ENCODE measurements at places on chromosomes 12 and 14.

DNA sequence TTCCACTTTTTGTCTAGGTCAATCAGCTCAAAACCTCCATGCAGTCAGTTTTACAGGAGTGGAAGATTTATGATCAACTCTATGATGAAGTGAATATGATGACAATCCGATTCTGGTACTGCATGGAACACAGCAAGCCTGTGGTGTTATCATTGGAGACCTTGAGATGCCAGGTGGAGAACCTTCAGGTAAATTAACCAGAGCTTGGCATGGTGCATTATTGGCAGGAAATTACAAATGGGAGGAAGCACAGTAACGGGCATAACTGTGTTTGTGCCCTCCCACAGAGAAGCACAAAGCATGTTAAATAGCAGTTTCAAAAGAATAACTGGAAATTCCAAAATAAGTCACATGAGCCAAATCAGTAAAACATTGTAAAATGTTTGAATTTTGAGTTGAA, 135.6 kb downstream of the ESR2 start:
- DNase-seq, result no peak

DNA sequence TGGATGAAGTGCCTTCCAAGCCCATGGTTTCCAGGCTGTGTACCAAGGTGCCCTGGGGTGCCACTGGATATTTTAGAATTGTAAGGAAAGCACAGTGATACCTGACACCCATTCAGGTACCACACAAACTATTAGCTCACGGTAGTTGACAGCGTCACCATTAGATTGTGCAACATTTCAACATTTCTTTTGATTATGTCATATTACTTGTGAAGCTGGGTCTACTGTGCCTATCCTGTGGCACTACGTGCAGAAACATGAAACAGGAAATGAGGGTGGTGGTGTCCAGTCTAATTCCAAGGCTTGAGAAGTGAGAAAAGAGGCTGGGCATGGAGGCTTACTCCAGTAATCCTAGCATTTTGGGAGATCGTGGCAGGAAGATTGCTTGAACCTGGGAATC, 75.5 kb upstream of the CPM start:
- DNase-seq, result no peak

GRCh38 chr12:29155079-29155478, 6.0 kb downstream of the FAR2 start:
- no peak for DNase-seq

- DNase-seq, result no peak
These were observed 17.7 kb downstream of the DPF3 start for GRCh38 chr14:72876005-72876709.

GRCh38 chr12:10853776-10854175, 4.5 kb upstream of the PRR4 start:
- DNase-seq, result no peak

DNA sequence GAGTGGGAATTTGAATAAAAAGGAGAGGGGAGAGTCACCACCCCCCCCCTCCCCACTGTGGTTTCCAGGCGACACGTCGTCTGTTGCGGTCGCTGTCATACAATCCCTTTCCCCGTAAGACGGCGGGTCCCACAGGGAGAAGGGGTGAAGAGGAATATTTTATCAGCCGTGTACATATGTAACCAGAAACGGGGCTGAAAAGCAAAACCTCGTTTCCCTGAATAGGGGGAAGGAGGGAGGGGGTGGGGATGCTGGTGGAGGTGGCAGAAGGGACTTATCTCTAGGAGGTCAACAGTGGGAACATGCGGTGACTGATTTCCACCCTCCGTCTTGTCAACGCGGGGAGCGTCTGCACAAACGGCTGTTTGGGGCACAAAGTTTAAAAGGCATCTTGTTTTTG, 171.4 kb downstream of the RBM19 start:
- DNase-seq, result no peak

DNA sequence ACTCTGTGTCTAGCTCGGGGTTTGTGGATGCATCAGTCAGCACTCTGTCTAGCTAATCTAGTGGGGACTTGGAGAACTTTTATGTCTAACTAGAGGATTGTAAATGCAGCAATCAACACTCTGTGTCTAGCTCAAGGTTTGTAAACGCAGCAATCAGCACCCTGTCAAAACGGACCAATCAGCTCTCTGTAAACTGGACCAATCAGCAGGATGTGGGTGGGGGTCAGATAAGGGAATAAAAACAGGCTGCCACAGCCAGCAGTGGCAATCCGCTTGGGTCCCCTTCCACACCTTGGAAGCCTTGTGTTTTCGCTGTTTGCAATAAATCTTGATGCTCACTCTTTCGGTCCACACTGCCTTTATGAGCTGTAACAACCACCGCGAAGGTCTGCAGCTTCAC, 920.7 kb upstream of the FOXG1 start:
- DNase-seq, result no peak

DNA sequence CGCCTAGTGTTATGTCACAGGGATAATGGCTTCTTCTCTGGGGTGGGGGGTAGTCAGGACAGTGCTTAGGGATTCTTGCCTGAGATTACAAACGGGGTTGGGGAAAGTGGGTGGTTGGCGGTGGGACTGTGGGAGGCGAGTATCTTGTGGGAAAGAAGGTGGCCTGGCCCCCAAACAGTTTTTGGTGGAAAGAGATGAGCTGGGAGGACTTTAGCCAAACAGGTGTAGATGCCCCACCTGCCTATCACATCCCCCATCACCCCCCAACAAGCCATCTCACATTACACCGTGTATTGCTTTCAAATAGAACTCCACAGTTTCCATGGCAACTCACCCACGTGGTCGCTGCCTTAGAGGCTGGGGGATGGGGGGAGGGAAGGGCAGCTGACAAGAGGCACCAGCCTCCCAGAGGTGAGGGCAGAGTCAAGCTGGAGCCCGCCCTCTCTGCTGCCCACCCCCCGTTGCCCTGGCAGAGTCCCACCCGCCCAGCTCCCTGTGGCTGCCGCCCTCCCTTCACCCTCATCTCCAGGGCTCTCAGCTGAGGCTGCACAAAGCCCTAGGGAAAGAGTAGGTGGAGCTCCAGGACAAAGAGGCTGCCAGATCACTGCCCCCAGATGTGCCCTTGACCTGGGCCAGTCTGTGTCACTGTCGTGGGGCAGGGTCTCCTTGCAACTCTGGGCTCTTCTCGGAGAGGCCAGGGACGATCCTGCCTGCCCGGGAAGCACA, 98.3 kb downstream of the LRRC74A start:
- DNase-seq, result no peak

DNA sequence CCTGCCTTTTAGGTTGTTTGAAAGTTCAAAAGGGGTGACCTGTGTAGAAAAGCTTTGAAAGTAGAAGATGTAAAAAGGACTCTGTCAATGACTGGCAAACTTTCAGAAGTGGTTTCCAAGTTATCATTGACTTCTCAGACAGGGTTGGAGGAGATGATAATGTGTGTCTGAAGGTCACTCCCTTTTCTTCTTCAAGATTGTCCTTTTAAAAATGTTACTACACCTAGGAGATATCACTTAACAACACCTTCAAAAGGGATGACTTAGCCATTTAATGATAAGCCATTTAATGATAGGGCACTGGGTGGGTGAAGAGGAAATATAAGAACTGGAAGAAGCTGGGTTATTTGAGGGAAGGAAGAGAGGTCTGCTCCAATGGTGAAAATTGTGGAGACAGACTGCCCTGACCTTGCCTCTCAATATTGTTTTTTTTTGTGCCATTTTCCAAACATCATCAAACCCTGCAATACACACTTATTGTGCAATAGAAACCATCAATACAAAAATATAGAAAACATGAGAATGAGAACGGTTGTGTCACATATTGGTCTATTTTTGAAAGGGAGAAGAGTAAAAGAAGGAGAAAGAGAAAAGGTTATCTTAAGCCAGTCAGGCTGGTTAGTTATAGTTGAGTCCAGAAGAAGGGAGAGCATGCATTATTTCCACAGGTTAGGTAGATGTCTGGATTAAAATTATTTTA, 38.8 kb downstream of the BEST3 start:
- no peak for DNase-seq

DNA sequence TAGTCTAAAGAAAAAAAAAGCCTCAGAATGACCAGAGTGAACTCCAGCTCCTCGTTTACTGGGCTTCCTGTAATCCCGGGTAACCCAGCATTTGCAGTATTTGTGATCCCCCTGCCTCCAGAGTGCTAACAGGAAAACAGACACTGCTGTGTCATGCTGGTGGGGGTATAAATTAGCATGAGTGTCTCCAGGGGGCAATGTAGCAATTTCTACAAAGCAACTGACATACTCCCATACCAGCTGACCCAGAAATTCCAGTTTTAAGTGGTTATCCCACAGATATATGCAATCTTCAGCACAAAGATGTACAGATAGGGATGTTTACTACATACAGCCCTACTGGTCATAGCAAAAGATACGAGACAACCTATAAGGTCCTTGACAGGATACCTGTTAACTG, 18.8 kb downstream of the TTC7B start:
- no peak for DNase-seq

GRCh38 chr14:94391281-94391975, 3.0 kb upstream of the SERPINA1 start:
- no peak for DNase-seq

DNA sequence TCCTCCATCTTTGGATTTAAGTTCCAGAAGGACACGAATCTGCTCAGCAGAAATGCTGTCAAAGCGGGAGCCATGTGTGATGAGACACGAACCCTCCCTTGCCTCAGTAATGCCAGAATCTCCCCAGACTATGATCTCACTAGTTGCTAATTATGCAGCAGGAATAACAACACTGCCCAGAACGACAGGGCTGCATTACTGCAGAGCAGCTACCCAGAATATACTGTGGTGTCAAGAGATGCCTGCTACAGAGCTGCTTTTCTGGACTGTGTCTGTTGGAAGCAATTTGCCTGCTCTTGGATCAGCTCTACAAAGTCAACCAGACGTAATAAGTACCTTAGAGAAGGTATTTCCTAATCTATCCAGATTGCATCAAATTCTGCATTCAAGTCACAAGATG, 5.5 kb downstream of the CSRNP2 start:
- no peak for DNase-seq

GRCh38 chr14:39766397-39767000, 334.3 kb upstream of the FBXO33 start:
- no peak for DNase-seq

DNA sequence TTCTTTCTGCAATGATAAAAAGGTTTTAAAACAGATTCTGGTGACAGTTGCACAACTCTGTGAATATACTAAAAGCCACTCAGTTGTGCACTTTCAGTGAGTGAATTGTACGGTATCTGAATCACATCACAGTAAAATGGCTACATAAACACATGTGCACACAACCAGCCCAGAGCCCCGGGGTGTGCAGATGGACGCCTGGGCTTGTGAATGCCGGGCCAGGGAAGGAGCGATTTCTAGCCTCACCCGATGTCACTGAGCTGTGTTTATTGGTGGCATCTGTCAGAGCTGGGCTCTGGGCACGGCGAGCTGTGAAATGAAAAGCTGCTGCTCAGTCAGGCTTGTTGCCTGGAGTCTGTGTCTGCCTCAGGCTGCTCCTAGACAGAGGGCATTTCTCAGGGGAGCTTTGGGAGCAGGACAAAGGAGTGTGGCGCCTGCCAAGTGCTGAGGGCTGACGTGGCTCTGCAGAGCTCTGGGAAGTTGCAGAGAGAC, 25.9 kb downstream of the RHOF start:
- DNase-seq, result no peak

DNA sequence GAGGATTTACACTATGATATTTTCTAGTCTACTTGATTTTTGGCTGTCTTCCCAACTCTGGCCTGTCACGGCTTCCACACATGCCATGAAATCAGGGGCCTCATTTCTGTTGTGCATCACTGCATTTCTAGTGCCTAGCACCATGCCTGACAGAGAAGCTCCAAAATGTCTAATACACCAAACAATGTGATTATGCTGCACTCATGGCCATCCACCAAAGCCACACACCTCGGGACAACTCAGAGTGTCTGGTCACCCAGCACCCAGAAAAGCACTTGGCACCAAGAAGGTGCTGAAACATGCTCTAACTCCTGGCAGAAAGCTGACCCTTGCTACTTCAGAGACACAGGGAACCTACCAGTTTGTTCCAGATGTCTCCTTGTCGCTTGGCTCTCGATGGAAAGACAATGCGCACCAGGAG, 11.3 kb downstream of the GCN1 start:
- no peak for DNase-seq

DNA sequence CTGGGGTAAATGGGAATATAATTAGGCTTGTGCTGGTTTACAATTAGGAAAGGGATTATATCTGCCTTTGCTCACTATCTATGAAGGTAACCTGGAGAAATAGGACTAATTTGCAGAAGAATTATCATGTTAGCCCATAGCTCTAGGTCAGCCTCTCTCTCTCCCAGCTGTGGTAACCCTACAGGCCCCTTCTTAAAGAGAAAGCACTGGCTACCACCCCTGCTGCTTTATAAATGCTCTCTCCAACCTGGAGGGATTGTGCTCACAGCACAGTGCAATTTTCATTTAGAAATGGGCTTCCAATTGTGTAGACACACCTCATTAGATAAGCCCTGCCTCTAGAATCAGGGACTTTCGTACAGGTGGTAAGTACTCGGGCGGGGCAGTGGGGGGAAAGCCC, 22.7 kb upstream of the MGST1 start:
- no peak for DNase-seq

GRCh38 chr14:39665075-39665475, 232.8 kb upstream of the FBXO33 start:
- no peak for DNase-seq

GRCh38 chr14:35412272-35413056, 7.9 kb upstream of the NFKBIA start:
- DNase-seq, result no peak

GRCh38 chr14:60211153-60211552, 37.9 kb upstream of the PPM1A start:
- DNase-seq, result no peak

DNA sequence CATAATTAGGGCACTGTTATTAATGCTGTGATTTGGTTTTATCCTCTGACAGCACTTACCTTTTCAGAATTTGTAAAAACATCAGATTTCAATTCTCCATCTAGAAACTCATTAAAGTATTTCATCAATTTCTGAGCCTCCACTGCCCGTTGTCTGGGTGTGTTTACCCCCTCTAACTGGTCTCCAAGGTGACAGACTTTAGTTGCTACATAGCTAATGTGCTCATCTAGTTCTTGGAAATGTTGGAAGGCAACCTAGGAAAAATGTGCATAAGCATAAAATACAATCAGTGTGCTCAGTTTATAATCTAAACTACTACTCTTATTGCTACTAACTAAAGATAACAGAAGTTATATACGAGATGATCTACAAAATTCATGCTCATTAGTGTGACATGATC, 24.6 kb downstream of the EXOC5 start:
- no peak for DNase-seq

GRCh38 chr14:40847480-40847879, 759.2 kb upstream of the LRFN5 start:
- no peak for DNase-seq

DNA sequence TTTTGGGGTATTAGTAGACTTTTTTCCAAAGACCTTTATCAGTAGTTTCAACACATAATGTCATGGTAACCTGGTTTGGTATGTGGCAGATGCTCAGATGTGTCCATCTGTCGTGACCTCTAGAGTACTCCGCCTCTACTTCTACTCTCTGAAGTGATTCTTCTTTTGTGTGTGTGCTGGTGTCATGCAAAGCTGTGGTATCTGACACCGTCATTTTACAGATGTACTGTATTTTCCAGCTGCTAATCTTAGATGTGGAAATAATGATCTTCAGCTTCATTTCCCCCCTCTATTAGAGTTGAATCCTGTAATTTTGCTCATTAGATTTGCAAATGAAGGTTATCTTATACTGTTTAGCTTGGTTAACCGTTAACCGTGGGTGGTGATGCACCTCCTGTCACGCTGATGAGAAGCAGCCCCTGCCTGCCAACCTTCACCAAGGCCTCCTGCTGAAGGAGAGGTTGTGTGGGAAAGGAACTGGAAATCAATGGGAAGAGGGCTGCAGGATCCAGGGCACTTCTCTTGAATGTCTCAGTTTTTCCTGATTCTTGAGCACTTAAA, 222.4 kb upstream of the AMIGO2 start:
- no peak for DNase-seq

GRCh38 chr14:67773844-67774377, 42.5 kb downstream of the ZFYVE26 start:
- DNase-seq, result no peak
